ENCODE measurements at places on chromosomes 12 and 14.

DNA sequence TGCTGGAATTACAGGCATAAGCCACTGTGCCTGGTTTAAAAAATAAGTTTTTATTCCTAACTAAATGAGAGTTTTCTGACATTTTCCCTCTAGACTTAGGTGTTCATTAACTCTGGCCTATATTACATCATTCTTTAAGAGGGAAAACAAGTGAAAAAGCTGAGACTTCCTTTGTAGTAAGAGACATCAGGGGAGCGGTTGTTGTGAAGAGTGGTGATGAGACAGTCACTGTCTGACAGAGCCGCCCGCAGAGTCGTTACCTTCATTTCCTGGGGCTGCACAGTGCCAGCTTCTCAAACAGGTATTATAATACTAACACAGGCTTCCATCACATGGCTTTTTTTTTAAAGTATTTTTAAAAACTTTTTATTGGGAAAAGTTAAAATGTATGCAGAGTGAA, 19.7 kb upstream of the TDRD9 start:
- H3K27me3 ChIP-seq: peaks cover 2% of the 10 kb centered on the region
- H3K27ac ChIP-seq: no peak overlapping the region
- peaks cover 10% of the 10 kb centered on the region for H3K36me3 ChIP-seq
- peaks cover 8% of the 10 kb centered on the region for H3K4me1 ChIP-seq
- no peak overlapping the region for H3K4me3 ChIP-seq

DNA sequence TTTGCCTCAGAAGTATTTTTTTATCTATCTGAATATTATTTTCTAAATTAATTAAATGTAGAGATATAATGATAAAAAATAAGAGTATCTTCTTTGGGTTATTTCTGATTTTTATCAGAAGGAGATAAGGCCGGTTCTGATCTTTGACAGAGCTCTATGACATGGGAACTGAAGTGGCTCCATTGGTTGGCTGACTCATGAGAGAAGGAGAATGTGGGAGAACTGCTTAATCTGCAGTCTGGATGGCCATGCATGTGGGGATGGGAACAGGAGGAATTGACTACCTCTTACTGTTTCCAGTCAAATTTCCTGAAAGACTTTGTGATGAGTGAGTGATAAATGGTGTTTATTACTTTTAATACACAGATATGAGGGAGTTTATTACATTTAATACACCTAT, 155.8 kb upstream of the ATP2B1 start:
- no peaks in the 10 kb centered on the region for H3K27me3 ChIP-seq
- no peak overlapping the region for H3K4me3 ChIP-seq
- peaks cover 30% of the 10 kb centered on the region for H3K4me1 ChIP-seq
- peaks cover 18% of the 10 kb centered on the region for H3K36me3 ChIP-seq

- H3K36me3 ChIP-seq: no peaks in the 10 kb centered on the region
- no peak for DNase-seq
- no peaks in the 10 kb centered on the region for H3K27me3 ChIP-seq
- H3K4me1 ChIP-seq: no peaks in the 10 kb centered on the region
- no peak overlapping the region for H3K4me3 ChIP-seq
Observed at GRCh38 chr12:122932207-122932606, 34.1 kb downstream of the ABCB9 start.

GRCh38 chr14:63737582-63738006, 9.7 kb upstream of the SGPP1 start:
- peaks cover 12% of the 10 kb centered on the region for H3K4me1 ChIP-seq
- peak overlapping the region; percentile 54 for H3K4me3 ChIP-seq
- H3K27me3 ChIP-seq: peaks cover 3% of the 10 kb centered on the region
- no peaks in the 10 kb centered on the region for H3K36me3 ChIP-seq
- DNase-seq: no peak
